ENCODE measurements at places on chromosomes 4 and X.

- DNase-seq = no peak
Observed at GRCh38 chrX:145821291-145821897, 3.8 kb downstream of the SLITRK2 start.

- no peak for DNase-seq
Observed at GRCh38 chrX:153884590-153884989, 1.4 kb downstream of the L1CAM start.

DNA sequence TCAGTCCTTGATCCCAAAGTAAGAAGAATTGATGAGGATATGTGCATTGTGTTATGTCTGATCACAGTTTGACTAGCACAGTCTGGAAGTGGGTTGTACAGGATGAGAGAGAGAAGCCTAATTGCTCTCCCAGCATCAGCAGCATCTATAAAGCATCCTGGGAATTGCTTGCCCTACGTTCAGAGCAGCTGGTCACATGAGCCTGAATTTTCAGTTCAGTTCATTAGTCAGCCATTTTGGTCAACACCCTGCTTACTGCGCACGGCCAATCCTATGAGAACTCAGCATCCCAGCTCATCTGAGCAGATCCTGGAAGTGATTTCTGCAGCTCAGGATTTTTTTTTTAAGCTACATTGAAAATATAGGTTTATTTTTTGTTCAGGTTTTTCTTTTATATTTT lies at the start of gene RUFY3:
TSS of gene RUFY3 (plus strand) at position 218 of the 400 bp plus-strand sequence. CDS start 610 bp downstream, outside the sequence.
- no peak for DNase-seq

DNA sequence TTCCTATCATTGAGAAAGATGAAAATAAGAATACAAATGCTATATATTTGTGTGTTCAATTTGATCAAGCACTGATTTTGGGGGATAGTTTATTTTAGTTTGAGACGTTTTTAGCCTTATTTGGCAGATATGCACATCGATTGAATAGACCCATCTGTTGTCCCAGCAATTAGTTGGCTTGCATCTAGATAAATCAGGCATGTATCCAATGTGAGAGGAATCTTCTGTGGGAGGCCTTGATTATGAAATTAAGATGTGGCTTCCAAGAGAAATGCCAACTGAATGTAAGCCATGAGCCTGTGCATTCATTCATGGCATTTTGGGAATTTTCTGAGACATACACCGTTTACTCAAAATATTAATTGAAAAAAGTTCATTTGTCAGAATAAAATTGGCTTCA lies 623.1 kb downstream of the TECRL start:
- DNase-seq = no peak
